ENCODE measurements at places on chromosomes 2 and 18. TPM values are rescaled to one million over a fixed set of nuclear protein-coding genes. Genes with fewer than 3 reads are reported as not detected.

CASP8 gene
- total RNA-seq: 21.0 TPM

ERICH2 gene
- total RNA-seq: not detected

HRH4 gene
- not detected for total RNA-seq

TBR1 gene
- total RNA-seq: not detected

ZBTB7C gene
- not detected for total RNA-seq

MAP3K19 gene
- total RNA-seq: not detected

LYPD6B gene
- not detected for total RNA-seq

All from mammary microvascular endothelial cell (primary cell).